ENCODE measurements at places on chromosomes 3 and 15.

- DNase-seq: no peak
Measured at GRCh38 chr3:48394391-48394790, 22.4 kb downstream of the FBXW12 start.

- DNase-seq: no peak
Measured at GRCh38 chr3:50388720-50389413, 29.5 kb upstream of the TMEM115 start.

DNA sequence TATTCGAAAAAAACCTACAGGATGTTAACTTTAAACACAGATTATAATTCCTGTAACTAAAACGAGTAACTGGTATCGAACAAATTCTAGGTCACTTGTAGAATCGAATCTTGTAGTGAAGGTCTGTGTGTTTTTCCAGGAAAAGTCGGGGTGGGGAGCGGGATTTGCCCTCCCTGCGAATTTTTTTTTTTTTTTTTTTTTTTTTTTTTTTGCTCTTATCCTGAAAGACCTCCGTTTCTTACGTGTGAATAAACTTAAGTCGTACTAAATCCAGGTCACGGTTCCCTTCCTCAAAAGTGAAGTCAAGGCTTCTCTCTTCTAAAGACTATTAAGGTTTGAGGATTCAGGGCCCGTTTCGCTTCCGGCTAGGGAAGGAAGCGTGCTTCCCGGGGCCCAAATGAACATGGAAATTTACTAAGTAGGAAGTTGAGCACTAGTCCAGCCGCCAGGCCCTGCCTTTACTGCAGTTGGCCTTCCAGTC, 770 bp downstream of the TBC1D5 start:
- DNase-seq: no peak

DNA sequence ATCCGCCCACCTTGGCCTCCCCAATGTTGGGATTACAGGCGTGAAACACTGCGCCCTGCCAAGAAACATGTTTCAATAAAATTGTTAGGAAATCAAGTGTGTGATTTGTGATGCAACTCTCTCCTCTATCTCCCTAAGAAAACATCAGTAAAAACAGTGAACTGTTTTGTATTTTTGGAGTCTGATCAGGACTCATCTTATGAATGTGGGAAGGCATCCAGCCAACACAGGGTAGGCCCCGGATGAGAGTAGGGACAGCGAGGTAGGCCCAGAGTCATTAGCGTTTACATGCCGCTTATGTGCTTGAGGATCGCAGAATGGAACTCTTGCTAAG, 884 bp upstream of the GLYCTK start:
- peak; percentile 39 for DNase-seq

GRCh38 chr15:52709187-52709981, 30.2 kb upstream of the ATOSA start:
- DNase-seq: peak; percentile 81

- DNase-seq: no peak
Measured at GRCh38 chr3:136567599-136568188, 184.5 kb downstream of the STAG1 start.

- DNase-seq: no peak
Measured at GRCh38 chr3:73783811-73784210, 159.1 kb upstream of the PDZRN3 start.

GRCh38 chr3:42051384-42052131, 39.6 kb upstream of the TRAK1 start:
- no peak for DNase-seq

DNA sequence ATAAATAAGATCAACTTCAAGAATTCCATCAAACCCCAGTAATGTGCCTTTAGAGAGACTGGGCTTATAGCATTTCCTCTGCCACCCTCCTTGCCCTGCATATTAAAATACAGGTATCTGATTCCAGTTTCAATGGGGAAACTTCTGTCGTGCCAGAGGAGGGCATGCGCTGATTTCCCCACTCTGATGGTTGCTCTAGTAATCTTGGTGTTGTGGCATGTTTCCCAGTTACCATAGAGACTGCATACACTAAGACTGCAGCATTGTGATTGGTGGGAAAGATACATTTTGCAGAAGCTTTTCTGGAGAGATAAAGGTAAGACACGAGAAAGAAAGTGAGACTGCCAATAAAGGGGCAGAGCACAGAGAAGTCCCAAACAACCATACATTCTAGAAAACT, 225.6 kb downstream of the TIGIT start:
- DNase-seq: peak; percentile 34

GRCh38 chr3:60319179-60319858, 931.9 kb downstream of the FHIT start:
- no peak for DNase-seq

DNA sequence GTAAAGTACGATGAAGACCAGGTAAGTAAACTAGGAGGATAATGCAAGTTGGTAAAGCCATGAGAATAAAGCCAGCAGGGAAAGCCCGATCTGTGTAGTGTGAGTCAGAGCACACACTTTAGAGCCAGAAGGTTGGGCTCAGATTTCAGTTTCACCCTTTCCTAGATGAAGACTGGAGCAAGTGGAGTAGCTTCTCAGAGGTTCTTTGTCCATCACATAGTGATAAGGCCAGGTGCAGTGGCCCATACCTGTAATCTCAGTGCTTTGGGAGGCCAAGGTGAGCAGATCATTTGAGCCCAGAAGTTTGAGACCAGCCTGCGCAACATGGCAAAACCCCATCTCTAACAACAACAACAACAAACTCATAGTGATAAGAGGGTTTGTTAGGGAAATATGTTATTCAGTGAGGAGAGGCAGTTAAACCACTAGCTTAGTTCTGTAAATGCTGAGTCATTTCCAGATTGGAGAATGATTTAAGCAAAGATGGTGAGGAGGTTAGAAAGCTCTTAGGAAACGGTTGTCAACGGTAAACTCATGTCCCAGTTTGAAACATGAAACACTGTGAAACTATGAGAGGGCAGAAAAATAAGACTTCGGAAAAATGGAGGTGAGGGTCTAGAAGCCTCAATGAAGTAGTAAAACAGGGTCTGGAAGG, 39.0 kb downstream of the IL12A start:
- no peak for DNase-seq

- DNase-seq: no peak
Measured at GRCh38 chr15:25407950-25408349, 30.9 kb downstream of the UBE3A start.

DNA sequence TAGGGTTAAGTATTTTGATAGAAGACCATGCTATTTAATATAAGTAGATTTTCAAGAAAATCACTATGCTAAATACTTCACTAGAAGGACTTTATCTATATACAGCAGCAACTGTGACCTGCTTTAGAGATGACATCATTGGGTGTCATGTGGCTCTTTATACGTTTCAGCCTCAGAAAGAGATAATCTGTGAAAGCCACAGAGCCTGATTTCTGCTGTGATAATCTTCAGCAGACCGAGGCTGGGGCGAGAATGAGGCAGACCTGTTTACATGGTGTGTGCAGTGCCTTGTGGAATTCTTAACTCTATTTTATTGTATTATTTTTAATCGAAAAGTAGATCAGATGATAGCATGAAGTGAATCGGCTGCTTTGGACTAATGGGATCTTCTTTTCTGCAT, 471.2 kb downstream of the MFSD1 start:
- DNase-seq: no peak

DNA sequence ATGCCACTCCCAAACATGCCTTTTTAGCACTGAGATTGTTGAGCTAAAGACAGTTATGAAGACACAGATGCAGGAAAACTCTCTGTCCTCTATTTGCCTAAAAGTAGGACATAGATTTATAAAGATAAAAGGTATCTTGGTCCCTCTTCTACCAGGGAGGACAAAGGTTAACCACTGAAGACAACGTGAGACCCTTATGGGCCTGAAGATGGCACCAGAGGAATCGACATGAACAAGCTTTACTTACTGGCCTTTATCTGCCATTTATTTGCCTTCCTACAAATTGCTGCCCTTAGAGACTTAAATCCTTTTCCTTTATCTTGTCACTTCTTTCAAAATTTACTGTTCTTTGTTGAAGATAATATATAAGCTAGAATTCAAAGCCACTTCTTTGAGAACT, 109.7 kb upstream of the FAM3D start:
- DNase-seq: no peak

- no peak for DNase-seq
Measured at GRCh38 chr15:63495343-63495742, 9.1 kb upstream of the USP3 start.

DNA sequence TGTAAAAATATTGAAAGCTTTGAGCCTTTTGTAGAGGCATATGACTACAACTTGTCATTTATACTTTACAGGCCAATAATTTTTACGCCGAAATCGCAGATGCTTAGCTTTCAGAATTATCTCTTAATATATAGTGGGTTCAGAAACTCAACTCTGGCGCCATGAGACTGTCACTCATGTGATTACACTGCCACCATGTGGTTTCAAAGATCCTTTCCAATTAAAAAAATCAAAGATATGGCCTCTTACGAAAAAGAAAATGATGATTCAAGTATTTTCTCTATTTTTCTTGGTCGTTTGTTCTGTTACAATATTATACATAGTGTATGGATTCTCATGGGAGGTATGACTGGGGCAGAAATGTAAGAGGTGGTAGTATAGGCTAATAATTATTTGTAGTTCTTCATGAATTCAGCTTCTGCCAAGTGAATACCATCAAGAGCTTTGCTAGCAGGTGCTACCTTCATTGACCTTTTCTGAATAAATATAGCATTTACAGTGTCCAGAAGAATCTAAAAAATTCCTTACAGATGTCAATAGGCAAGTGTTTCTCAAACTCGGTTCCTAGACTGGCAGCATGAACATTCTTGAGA, 751.7 kb upstream of the GOLIM4 start:
- DNase-seq: no peak

DNA sequence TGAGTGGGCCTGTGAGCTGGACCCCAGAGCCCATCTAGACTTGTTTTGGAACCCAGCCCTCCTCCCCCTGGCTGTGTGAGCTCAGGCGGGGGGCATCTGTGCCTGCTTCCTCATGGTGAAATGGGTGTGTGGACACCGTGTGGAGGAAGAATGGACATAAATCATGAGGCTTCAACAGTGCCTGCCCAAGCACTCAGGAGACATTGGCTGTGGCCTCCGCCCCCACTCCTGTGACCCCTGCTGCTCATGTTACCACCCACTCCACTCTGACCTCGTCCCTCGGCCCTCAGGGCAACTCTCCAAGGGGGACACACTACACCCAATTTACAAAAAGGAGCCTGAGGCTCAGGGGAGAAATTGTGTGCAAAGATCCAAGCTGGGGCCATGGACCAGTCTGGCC, 16.6 kb downstream of the TPRA1 start:
- no peak for DNase-seq

- DNase-seq: no peak
Measured at GRCh38 chr3:12985148-12985547, 88.1 kb downstream of the IQSEC1 start.

DNA sequence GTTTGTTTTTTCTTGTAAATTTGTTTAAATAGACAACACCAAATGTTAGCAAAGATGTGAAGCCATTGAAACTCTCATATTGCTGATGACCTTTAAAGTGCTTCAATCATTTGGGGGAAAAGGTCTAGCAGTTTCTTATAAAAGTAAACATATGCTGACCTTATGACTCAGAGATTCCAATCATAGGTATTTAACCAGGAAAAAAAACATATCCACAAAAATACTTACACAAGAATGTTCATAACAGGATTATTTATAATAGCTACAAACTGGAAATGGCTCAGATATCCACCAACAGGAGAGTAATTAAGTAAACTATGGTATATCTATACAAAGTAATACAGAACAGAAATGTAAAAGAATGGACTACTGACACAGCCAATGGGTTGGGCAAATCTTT, 27.1 kb upstream of the RORA start:
- no peak for DNase-seq

GRCh38 chr3:187044206-187044605, 95.1 kb downstream of the RPL39L start:
- no peak for DNase-seq

DNA sequence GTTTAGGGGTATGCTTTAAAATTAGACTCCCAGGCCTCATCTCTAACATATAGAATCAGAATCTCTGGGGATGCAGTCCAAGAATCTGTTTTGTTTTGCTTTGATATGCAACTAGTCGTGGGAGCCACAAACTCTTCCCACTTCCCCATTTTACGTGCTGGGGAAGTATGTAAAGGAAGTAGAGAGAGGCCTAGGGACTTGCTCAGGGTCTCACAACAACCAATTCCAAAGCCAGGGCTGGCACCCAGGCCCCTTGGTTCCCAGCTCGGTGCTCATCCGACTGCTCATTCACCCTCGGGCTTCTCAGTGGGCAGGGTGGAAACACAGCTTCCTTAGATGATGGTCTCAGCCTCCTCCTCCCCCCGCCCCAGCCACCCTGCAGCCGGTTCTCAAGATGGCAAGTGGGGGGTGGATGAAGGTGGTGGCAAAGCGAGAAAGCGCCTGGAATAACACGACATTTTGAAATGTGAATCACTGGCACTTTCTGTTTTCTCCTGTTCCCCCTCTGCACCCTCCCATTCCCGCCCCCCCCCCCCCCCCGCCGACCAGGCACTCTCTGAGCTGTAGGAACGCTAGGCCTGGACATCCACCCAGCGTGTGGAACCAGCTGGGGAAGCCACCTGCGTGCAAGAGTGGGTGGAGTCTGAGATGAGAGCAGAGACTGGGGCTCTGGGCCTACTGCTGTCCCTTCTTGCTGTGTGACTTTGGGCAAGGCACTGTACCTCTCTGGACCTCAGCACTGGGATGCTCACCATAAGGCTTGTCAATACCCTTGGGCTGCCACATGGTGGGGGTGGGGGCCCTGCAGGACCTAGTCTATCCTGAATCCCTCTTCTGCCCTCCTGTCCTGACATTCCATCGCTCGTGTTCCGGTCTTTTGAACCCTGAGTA, 214.5 kb downstream of the RPLP1 start:
- no peak for DNase-seq

GRCh38 chr15:64158363-64159134, 4.3 kb downstream of the PPIB start:
- no peak for DNase-seq

DNA sequence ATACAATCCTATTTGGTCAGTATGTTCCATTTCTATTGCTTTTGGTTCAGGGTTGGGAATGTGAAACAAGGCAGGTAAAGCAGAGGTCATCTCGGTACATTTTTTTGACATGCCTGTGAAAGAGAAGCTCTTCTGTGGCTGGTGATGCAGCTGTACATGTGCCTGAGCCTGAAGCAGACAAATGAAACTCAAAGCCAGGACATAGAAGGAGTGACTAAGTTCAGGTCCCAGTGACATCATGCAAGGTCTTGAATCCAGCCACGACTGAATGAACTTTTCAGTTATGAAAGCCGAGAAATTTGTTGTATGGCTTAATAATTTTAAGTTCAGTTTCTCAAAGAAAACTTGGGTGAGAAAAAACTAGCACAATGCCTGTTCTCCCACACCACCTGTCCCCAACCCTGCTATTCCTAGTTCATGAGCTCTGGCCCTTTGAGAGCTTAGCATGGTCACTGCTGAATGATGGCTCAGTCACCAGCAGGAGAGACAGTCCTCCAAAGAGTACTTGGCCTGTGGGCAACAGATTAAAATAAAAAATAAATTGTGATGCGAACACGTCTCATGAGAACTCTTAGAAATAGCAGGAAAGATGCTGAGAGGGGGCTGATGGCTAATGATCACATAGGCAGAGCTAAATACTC, 600.2 kb upstream of the GRM7 start:
- no peak for DNase-seq

DNA sequence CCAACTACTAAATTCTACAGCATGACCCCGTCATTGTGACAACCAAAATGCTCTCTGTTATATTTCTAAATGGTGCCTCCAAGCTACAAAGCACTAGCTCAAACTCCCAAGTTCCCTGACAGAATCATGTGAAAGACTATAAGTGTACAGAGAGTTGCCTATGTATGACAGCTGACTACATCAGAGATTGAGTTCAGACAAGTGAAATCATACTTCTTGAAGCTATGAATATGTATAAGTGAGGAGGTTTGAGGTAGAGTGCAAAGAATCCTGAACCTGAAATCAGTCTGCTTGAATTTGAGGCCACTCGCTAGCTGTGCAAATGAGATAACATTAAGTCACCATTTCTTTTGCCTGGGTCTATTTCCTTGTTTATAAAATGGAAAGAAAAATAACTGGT, 63.9 kb upstream of the TP63 start:
- no peak for DNase-seq
